RWPE2 (cell line): ENCODE measurements at places on chromosomes 6 and 20.

DNA sequence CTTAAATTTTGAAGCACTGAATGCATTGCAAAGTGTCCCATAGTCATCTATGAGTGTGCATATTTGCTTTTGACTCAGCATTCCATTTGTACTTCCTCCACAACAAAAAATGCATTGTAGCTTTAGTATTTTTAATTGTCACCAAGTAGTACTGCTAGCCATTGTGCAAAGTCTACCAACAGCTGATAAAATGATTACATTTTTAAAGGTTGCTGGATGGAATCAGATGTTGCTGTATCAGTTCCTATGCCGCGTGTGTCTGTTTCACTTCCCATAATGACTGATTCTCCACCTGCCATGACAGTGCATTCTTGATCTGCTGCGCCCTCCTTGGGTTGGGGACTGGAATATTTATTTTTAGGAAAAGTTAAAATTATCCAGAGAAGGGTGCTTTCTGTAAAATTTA, 41.2 kb downstream of the SLX4IP start:
- no peak for DNase-seq

DNA sequence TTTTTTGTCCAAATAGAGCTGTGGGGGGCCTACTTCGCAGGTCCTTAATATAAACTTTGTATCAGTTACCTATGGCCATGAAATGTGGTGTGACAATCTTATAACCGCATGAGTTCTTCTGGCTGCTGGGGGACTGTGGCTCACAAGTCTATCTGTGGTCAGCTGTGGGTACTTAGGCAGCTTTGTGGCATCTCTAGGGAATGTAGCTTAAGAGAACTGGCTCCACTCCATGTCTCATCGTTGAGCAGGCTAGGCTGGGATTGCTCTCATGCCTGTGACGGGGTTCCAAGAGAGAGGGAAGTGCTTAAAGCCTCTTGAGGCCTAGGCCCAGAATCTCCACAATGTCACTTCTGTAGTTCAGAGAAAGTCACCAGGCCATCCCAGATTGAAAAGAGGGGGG, 140.5 kb downstream of the BTBD3 start:
- no peak for DNase-seq

GRCh38 chr6:131780600-131780999, 27.2 kb upstream of the ENPP1 start:
- DNase-seq: no peak

DNA sequence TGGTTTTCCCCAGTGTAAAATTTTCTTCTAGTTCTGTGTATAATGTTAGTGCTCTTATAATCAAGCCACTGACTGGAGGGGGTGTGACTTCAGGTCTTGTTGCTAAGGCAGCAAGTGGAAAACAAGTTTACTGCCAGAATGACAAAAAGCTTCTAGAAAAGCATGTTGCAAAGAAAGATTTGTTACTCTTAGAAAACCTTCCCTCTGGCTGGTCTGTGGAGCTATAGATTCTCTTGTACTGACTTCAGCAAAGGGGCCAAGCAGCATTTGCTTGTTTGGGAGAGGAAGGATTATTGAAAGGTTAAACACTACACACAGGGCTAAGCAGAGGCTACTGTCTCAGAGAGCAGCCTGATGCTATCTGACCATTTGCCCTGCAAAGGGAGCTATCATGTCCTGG, 288.8 kb downstream of the BTBD9 start:
- no peak for DNase-seq

- no peak for DNase-seq
Measured at GRCh38 chr6:156634951-156635371, 142.2 kb upstream of the ARID1B start.

DNA sequence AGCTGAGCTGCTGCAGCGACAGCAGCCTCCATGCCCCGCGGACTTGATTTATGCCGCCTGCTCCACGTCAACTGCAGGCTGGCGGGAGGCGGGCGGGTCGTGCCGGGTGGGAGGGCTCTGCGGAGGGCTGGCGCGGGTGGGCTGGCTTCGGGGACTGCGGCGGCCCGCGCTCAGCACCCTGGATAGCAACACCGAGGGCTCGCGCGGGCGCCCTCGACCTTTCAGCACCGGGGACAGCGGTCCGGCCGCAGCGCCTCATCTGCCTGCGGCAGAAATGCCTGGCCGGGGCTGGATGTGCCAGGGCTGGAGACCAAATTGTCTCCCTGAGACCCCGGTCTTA, 792 bp downstream of the SNAP25 start:
- DNase-seq: peak; percentile 78
